NCI-H1417 (cell line): ENCODE measurements at places on chromosomes 16 and 17.

DNA sequence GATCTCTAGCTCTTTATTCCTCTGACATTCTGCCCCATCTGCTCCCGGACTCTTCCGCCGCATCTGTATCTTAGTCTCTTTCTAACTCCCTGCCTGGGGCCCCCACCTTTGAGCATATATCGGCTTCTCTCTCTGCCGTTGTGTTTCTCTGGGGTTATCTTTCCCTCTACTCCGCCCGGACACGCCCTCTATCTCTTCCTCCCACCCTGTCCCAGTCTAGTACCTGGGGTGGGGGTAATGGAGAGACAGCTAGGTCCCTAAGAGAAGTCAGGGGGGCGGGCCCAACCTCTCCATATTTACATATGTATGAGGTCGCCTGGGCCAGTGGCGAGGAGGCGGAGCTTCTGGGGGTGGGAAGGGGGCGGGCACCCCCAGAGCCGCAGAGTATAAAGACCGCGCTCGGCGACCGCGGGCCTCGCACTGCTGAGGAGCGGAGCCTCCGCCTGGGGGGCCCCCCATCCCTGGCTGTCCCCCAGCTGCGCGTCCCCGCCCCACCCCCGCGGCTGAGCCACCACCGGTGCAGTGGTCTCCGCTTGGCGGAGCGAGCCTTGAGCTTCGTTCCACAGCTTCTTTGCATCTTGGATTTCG, at the start of gene ATP1B2:
Gene ATP1B2 (plus strand): TSS at position 418 of the 588 bp plus-strand sequence. CDS start 593 bp downstream, outside the sequence.
- DNase-seq = peak; percentile 56

GRCh38 chr16:69613378-69614154, 47.8 kb downstream of the NFAT5 start:
- DNase-seq = no peak

GRCh38 chr17:50240851-50241250, 33.4 kb upstream of the TMEM92 start:
- no peak for DNase-seq

DNA sequence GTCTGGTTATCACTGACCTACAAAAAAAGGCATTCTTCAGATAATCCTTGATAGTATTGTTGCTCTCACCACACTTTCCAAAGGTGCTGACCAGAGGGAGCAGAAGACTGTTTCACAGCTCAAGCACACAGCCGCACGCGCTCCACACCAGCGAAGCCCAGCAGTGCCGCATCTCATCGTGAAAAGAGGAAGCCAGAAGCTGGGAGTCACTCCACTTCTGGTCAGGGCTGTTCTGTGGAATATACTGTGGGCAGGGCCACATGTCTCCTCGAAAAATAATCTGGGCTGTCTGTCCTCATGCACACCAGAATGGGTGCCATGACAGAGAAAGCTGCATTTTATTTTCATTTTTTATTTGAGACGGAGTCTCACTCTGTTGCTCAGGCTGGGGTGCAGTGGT, 7.3 kb upstream of the PRSS36 start:
- no peak for DNase-seq

GRCh38 chr17:52674686-52675085, 516.2 kb upstream of the CA10 start:
- DNase-seq = no peak

DNA sequence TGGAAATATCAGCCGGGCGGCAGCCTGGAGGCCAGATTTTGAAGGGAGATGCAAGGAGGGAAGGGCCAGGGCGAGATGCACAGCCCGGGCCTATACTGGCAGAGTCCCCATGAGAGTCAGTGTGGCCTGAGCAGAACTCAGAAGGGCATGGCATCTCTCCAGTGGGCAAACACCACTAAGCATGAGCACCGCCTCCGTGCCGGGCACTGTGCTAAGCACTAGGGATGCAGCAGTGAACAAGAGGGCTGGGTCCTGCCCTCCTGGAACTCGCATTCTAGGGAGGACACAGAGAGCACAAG, 33.5 kb downstream of the TK2 start:
- no peak for DNase-seq

- DNase-seq = no peak
These were observed 120.7 kb upstream of the MAF start for GRCh38 chr16:79721270-79721669.

DNA sequence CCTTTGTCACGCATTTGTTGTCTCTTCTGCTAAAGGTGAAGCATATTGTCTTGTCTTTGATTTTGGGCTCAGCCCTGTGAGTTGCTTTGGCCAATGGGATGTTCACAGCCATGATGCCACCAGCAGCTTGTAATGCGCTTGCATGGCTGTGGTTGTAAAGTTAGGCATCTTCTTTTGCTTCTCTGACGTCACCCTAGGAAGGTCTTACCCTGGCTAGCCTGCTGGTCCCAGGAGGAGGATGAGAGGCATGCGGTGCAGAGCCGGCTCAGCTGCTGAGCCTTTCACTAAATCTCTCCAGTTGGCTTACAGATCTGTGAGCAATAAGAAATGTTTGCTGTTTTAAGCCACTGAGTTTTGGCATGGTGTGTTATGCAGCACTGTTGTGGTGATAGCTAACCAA, 40.8 kb downstream of the IRX6 start:
- no peak for DNase-seq

DNA sequence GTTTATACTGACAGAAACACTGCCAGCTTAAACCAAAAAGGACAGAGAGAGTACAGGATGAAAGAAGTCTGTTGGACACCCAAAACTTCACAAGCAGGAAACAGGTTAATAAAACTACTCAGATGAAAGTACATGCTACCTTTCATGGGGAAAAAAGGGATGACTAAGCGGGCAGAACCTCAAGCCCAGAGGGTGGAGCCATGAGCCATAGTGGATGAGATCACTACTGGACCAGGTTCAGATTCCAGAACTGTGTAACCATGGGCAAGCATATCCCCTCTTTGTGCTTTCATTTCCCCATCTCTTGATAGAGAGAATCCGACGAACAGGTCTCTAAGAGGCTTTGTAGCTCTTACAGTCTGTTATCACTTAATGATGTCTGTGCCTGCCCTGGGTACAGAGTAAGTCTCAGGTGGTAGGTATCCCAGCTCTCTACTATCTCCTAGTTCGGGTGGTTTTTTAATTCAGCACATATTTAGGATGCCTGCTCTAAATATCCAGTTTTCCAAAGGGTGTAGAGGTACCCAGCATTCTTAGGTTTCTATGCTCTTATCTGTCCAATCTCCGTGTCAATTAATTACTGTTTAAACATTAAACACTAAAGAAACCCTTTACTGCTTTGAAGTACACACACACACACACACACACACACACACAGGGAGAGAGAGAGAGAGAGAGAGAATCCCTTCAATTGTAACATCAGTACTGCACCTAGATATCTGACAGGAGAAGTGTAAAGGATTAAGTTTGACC, 206.7 kb downstream of the ZNF423 start:
- DNase-seq = peak; percentile 9

DNA sequence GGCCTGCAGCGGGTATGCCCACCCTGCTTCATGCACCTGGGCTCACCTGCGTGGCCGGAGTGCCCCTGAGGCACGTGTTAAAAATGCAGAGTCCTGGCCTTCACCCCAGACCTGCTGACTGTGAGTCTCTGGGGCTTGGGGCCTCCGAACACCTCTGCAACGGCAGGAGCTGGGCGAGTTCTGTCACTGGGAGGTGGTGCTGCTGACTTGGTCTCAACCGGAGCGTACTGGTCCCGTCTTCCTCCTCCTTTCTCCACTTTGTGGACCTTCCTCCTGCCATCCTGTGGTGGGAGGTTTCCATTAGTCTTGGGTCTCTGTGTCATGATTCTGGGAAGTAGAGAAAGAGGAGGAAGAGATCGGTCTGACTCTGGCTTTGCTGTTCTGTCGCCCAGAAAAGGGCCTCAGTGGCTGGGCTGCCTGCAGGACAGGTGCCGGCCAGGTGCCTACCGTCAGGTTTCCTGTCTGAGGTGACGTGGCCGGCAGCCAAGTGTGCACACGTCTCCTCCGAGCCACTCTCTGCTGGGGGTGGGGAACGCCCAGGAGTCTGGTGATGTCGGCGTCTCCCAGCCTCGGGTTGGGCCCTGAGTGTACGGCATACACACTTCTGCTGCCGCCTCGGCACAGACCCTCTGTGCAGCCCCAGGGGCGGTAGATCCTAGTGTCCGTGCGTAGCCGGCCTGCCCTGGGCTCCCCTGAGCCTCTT, 6.9 kb downstream of the TSC2 start:
- peak; percentile 77 for DNase-seq

DNA sequence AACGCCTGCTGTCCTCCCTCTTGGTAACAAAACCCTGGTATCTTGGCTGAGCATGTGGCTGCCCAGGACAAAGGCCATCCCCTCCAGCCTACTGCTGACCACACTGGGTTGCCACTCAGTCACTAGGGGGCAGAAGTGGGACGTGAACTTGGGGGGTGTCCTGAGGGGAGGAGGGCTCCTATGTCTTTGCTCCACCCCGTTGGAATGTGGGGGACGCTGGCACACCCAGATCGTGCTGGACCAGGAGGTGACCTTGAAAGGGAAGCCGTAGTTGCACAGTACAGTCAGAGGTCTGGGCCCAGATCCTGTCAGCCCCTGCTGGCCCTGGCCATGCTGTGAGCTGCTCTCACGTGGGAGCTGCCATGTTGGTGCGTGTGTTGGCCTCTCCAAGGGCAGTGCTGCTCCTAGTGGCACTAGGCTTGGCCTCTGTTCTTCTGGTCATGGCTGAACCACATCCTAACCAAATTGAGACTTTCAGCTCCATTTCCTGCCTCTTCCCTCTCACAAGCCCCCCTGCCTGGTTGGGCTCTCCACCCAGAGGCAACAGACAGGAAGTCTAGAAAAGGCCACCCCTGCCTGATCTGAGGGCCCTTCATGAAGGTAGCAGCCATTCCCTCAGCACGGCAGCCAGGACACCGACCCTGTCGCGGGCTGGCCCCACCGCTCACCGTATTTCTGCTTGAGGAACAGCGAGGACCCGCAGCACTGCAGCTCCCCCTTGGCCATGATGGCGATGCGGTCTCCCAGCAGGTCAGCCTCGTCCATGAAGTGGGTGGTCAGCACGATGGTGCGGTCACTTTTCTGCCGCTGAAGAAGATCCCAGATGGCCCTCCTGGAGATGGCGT, 29.0 kb upstream of the RNPS1 start:
- DNase-seq = peak; percentile 1

DNA sequence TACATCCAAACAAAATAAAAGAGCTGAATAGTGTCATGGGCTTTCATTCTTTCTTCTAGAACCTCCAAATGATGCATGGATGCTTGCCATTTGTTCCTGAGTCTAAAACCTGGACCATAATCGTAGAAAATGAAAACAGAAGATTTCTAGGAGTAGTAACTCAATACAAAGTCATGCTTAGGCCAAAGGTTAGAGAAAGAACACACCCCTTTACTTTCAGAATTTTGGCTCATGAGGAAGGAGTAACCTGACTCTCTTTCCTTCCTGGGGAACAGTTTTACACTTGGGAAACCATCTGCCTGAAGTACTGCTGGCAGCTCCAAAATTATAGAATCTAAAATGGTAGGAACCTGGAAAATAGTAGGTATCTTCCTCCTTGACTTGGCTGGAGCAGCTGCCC, 137.2 kb downstream of the SNX11 start:
- DNase-seq = no peak

DNA sequence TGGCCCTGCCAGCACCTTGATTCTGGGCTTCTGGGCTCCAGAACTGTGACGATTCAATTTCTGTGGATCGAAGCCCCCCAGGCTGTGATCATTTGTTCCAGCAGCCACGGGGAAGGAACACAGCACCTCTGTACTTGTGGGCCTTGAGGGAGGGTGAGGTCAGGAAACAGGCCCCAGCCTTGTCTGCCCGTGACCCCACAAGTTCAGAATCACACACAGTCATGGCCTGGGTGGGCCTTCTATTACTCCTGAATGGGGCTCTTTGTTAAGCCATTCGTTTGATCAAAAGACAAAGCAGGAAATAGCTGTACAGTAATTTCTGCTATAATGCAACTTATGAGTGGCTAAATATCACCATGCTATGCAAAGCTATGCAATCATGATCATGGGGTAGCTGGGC, 10.1 kb downstream of the ST6GALNAC2 start:
- DNase-seq = no peak
